HL-60 (cell line): ENCODE measurements at places on chromosomes 1 and 21.

DNA sequence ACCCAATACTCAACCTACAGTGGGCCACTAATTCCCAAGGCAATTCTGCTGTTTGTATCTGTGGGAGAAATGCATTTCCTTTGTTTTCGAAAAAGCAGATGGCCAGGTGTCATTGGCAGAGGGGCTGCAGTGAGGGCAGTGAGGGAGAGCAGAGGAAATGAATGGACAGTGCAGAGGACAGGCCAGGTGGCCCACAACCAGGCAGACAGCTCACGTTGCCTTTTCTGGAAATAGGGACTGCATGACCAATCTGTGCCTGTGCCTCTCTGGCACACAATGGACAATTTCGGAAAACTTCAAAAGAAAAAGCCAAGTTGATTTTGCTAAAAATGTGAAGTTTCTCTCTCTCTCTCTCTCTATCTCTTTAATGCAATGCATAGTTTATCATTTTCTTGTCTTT is 52.6 kb upstream of the ETS2 start:
- DNase-seq = no peak

DNA sequence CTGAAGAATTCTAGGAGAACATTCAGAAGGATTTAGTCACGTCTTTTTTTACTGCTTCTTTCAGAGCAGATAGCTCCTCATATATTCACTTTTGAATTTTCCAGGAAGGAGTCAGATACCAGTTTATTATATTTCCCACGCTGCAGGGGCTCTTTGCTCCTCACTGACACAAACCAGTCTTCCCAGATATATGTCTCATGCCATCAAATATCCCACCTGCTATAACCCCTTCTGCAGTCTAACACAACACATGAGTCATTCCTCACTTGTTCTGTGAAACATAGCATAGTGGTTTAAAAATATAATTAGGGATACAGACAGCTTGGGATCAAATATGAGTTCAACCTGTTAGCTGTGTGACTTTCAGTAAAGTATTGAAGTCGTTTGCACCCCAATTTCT is 251.7 kb upstream of the DPYD start:
- no peak for DNase-seq

DNA sequence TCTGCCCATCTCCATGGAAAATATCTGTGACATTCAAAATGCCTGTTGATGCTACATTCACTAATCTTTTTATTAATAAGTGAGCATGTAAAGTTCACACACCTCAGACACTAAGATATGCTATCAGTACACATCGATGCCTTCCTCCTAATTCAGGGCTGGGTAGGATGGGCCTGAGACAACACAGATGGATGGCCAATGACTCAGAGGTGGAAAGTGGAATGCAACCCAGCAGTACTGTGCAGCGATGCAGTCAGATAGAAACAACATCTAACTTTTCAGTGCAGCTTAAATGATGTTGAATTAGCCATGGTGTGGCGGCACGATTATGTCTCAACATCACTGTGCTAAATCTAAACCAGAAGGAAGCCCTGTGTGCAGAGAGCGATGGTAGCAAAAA is 161.6 kb upstream of the KCNJ15 start:
- DNase-seq = no peak

GRCh38 chr1:27598902-27599528 is 4.9 kb downstream of the AHDC1 start:
- DNase-seq = peak; percentile 51

DNA sequence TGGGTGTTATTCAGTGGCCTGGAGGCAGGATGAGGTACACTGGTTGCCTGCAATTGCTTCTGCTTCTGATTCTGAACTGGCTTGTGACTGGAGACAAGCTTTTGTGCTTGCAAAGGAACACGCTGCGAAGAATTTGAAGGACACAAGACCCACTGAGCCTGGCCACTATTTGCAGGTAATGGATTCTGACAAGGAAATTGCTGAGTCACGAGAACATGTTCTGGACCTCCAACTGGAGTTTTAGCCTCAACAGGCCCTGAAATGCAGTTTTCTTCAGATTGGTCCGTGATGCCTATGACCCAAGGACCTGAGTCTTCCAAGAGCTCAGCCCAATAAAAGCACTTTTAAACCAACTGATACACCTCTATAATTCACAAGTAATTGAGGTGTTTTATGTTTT is 4.6 kb downstream of the RAB3GAP2 start:
- DNase-seq = no peak

GRCh38 chr1:185646202-185646683 is 87.9 kb upstream of the HMCN1 start:
- DNase-seq = no peak

DNA sequence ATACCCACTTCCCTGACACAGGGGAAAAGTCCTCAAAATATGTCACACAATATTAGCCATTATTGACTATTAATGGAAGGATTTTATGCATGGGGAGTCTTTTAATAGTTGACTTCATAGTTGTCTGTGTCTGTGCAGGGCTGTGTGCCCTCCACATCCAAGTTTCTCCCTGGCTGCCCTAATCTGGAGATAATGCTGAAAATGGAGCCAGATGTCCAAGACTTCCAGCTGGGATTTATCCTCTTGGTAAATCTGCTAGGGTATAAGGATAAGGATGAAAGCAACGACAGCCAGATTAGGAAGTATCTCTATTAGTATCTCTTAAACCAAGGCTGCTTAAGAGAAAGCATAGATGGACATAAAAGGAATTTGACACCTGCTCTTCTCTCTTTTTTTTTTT is 42.1 kb downstream of the CDK18 start:
- DNase-seq = no peak

DNA sequence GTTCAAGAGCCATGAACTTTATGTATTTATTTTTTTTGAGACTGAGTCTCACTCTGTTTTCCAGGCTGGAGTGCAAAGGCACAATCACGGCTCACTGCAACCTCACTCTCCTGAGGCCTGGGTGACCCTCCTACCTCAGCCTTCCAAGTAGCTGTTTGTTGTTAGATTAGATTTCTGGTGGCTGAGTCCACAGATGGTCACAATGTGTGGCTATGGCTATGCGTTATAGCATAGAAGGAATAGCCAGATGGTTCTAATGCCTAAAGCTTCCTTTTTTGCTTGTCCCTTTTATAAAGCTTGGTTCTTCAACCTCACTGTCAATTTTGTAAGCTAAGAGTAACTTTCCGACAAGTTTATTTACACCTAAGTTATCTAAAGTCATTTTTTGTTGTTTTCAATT is 62.3 kb upstream of the FMN2 start:
- no peak for DNase-seq

- DNase-seq = no peak
These were observed 7.5 kb upstream of the DAB1 start for GRCh38 chr1:57431400-57431799.

GRCh38 chr1:151934048-151934493 is 24.8 kb upstream of the THEM4 start:
- peak; percentile 63 for DNase-seq

GRCh38 chr1:27403065-27403726 is 10.8 kb downstream of the GPR3 start:
- no peak for DNase-seq

DNA sequence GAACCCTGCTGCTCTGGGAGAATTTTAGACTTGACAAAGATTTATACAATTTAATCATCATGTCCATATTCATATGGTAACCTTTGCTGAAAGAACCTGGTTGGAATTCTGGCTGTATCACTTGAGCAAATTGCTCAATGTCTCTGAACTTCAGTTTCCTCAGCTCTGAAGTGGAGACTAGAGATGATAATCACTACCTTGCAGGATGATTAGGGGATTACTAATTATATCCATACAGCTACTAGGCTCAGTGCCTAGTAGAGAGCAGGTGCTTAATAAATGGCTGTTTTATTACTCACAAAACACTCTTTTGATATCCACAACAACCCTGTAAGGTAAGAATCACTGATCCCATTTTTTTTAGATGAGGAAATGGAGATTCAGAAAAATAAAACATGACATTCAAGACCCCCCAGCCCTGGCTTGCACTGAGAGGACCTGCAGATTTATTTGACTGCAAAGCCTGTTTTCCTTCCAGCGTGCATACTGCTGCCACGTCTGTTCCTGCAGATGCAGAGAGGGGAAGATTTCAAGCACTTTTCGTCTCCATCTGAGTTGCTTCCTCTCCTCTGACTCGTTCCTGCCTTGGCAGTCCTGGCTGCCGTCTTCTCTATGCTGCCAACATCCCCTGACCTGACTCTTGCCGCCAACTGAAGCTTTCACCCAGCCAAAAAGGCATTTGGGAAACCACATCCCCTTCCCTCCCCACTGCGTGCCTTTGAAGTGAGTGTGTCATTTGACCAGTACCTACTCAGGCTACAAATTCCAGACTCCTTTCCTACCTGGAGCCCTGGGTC is 203.0 kb downstream of the PLPP3 start:
- no peak for DNase-seq
